Suprapubic skin (tissue), 4 donors: ENCODE measurements at places on chromosomes 12 and 14. TPM values are rescaled to one million over a fixed set of nuclear protein-coding genes. Genes with fewer than 3 reads are reported as not detected.
A peak's percentile ranks its signal among the peaks of the same experiment; 100 is the strongest.

GRCh38 chr14:65495196-65495595 lies 82.7 kb downstream of the FUT8 start:
- H3K4me3 ChIP-seq, result no peak overlapping the region
- no peak overlapping the region for H3K27ac ChIP-seq
- H3K4me1 ChIP-seq, result no peaks in the 10 kb centered on the region
- DNase-seq, result no peak
- H3K36me3 ChIP-seq, result no peaks in the 10 kb centered on the region

GRCh38 chr12:121964813-121965643 lies 46.6 kb downstream of the CFAP251 start:
- H3K27ac ChIP-seq, result no peak overlapping the region
- H3K36me3 ChIP-seq, result no peaks in the 10 kb centered on the region
- H3K4me3 ChIP-seq, result no peak overlapping the region
- H3K27me3 ChIP-seq, result no peaks in the 10 kb centered on the region
- H3K4me1 ChIP-seq, result no peaks in the 10 kb centered on the region

DNA sequence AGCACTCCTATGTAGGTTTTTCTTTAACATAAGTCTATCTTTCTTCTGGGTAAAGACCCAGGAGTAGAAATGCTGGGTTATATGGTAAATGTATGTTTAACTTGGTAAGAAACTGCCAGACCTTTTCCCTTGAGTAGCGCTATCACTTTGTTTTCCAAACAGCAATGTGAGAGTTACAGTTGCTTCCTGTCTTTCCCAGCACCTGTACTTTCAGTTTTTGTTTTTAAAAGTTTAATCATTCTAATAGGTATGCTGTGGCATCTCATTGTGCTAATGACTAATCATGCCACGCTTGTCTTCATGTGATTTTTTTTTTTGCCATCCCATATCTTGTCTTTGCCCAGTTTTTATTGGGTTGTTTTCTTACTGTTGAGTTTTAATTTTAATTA lies 28.1 kb downstream of the GIT2 start:
- no peaks in the 10 kb centered on the region for H3K27me3 ChIP-seq
- DNase-seq, result no peak
- H3K27ac ChIP-seq, result no peak overlapping the region
- no peaks in the 10 kb centered on the region for H3K4me1 ChIP-seq
- no peak overlapping the region for H3K4me3 ChIP-seq
- peaks cover 91% of the 10 kb centered on the region for H3K36me3 ChIP-seq

The PMCH gene
- not detected for total RNA-seq

- no peak overlapping the region for H3K4me3 ChIP-seq
- DNase-seq, result no peak
- H3K4me1 ChIP-seq, result no peaks in the 10 kb centered on the region
- H3K27ac ChIP-seq, result no peak overlapping the region
- peaks cover 5% of the 10 kb centered on the region for H3K36me3 ChIP-seq
Observed at GRCh38 chr14:23523229-23524016, 28.1 kb downstream of the ZFHX2 start.

DNA sequence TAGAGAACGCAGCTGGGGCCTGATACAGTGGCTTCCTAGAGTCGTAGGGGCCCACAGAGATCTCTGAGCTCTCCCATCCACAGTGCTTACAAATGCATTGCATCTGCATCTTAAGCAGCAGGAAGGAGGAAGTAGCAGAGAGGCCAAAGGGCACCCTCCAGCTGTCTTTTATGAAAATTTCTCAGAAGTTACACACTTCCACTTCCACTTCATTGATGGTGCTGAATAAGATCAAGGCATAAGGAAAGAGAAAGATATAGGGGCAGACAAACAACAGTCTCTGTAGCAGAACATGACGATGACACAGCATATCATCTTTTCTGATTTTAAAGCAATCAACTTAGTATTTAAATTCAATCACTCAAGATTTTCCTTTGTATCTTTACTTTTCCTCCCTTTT lies 51.6 kb upstream of the ABCC9 start:
- H3K27me3 ChIP-seq, result no peaks in the 10 kb centered on the region
- no peak for DNase-seq
- H3K4me1 ChIP-seq, result no peaks in the 10 kb centered on the region
- no peaks in the 10 kb centered on the region for H3K36me3 ChIP-seq
- H3K4me3 ChIP-seq, result no peak overlapping the region
- no peak overlapping the region for H3K27ac ChIP-seq

- no peaks in the 10 kb centered on the region for H3K36me3 ChIP-seq
- peak within 1 kb of the TSS; percentile 37 for H3K4me3 ChIP-seq
- H3K4me1 ChIP-seq, result peaks cover 16% of the 10 kb centered on the region
- no peak for DNase-seq
Observed at GRCh38 chr14:95876761-95877538, at the start of gene TUNAR. TUNAR (plus strand) TSS chr14:95876832.

DNA sequence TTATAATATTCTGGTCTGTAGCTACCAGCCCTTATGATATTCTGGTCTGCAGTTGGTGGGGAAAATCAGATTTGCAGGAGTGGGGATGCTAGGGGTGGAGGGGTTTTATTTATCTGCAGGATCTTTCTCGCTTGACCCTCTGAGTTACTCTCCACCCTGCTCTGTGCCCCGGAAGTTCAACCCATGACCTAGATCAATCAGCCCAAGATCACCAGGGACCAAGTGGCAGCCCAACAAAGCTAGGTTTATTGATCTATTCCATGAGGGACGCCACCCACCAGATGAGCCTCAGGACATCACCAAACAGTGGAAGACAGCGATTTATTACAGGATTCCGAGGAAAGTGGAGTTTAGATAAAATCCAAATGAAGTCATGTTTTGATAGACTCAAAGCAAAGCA lies 25.8 kb upstream of the C12orf76 start:
- H3K27me3 ChIP-seq, result no peaks in the 10 kb centered on the region
- H3K4me3 ChIP-seq, result no peak overlapping the region
- H3K27ac ChIP-seq, result no peak overlapping the region
- H3K36me3 ChIP-seq, result no peaks in the 10 kb centered on the region

GRCh38 chr12:22578328-22578727 lies 34.0 kb upstream of the C2CD5 start:
- no peak for DNase-seq
- no peaks in the 10 kb centered on the region for H3K4me1 ChIP-seq
- no peak overlapping the region for H3K4me3 ChIP-seq

The SERPINA10 gene
- total RNA-seq, result not detected

The PLEKHG7 gene
- total RNA-seq, result not detected

The EID3 gene
- total RNA-seq, result 5.4 TPM

GRCh38 chr12:109449845-109450532 lies 27.1 kb downstream of the KCTD10 start:
- H3K27ac ChIP-seq, result no peak overlapping the region
- H3K36me3 ChIP-seq, result peaks cover 84% of the 10 kb centered on the region
- H3K4me3 ChIP-seq, result no peak overlapping the region
- no peaks in the 10 kb centered on the region for H3K27me3 ChIP-seq
